Stimulated activated CD4-positive, alpha-beta T cell treated with anti-CD3 and anti-CD28 coated beads, Interleukin-4, amount 100 ng/mL, for 48 hours (primary cell): ENCODE measurements at places on chromosomes 16 and 17.

- DNase-seq: no peak
Observed at GRCh38 chr16:84354306-84354705, 14.0 kb upstream of the ATP2C2 start.

- no peak for DNase-seq
Observed at GRCh38 chr16:1895068-1895467, 23.1 kb upstream of the MEIOB start.

GRCh38 chr17:64022611-64023063, 2.2 kb upstream of the ICAM2 start:
- DNase-seq: no peak

DNA sequence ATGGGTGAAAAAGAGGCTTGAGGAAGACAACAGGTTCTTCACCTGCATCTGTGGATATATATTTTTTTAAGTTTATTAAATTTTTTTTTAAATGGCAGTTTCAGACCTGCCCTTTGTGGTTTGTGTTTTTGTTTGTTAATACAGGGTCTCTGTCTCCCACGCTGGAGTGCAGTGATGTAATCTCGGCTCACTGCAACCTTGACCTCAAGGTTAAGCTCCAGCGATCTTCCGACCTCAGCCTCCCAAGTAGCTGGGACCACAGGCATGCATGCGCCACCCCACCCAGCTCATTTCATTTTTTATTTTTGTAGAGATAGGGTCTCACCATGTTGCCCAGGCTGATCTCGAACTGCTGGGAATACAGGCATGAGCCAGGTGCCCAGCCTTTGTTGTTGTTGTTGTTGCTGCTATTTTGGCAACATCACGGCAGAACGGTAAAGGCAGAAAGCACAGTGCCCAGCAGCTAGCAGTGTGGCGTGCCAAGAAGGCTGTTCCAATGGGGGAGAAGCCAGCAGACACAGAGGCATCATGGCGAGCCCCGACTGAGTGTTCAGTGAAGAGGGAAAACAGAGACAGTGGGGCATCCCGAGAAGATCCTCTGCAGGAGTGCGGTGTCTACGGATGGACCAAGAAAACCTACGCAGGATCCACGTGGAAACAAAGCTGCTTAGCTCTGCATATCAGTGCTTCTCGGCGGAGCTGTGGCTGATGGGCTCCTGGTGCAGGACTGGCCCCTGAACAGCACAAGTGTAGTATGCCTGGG, 19.6 kb downstream of the TMC6 start:
- no peak for DNase-seq

GRCh38 chr16:30112197-30113030, 923 bp downstream of the GDPD3 start:
- peak; percentile 70 for DNase-seq

DNA sequence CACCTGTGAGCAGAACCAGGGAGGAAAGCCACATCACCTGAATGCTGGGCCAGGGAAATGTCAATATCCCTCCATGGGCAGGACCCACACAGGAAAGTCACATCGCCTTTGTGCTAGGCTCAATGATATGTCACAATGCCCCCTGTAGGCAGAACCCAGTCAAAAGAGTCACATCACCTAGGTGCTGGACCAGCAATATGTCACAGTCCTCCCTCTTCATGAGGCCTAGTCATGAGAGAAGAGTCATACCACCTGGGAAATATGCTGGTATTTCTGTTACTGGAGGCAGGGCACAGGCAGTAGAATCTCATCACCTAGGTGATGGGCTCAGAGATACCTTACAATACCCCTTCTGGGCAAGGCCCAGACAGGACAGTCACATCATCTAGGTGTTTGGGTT, 1843.4 kb downstream of the TP53TG3F start:
- DNase-seq: no peak

DNA sequence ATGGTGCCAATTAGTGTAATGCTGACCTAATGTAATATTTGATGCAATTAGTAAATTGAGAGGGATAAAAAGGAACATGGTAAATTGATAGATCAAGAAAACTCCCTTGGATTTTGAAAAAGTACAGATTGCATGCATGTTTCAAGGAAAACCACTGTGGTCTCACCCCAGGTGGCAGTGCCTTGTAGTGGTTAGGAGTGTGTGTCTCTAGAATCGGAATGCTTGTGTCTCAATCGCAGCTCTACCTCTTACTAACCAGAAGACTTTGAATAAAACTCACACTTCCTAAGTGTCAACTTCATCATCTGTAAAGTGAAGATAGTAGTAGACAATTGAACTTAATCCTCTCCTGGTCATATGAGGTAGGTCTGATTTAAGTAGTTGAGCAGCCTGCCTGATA, 128.9 kb upstream of the GOT2 start:
- DNase-seq: no peak

- DNase-seq: peak; percentile 26
Observed at GRCh38 chr17:50931144-50931908, 65.2 kb upstream of the TOB1 start.

- no peak for DNase-seq
Observed at GRCh38 chr17:51640108-51640622, 379.8 kb downstream of the UTP18 start.

GRCh38 chr17:7745748-7746470, 28.4 kb downstream of the DNAH2 start:
- DNase-seq: no peak

- DNase-seq: no peak
Observed at GRCh38 chr16:16096121-16096857, 127.0 kb downstream of the ABCC6 start.

DNA sequence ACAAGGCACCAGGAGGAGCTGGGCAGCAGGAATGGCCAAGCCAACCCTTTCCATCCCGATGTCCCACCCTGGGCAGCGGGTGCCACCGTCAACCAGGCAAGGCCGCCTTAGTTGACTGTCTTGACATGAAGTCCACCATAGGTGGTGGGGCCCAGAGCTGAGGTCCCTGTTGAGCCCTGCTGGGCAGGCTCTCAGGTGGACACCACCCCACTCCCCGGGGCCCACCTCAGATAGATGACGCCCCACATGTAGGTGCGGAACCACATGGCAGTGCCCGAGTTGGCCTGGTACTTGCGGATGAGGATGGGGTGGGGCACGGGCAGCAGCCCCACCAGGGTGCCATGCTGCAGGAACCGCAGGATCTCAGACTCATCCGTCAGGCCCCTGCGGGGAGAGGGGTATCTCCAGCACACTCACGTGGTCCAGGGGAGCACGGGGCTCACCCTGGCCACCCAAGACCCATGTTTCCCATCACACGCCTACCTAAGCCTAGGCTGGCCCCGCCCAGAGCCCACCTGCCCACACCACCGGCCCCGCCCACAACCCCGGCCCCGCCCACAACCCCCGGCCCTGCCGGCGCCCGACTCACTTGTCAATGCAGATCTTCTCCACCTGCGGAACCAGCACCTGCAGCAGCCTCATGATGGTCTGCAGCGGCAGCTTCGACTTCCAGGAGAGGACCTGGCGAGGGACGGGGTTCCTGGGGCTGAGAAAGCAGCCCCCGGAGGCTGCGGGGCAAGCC, 16.2 kb downstream of the OTOP3 start:
- DNase-seq: no peak

GRCh38 chr17:75457047-75457654, 716 bp downstream of the TMEM94 start:
- no peak for DNase-seq

- DNase-seq: no peak
Observed at GRCh38 chr16:57169327-57169726, 16.5 kb downstream of the PSME3IP1 start.

GRCh38 chr16:80703131-80704071, 101.0 kb downstream of the CDYL2 start:
- DNase-seq: no peak

DNA sequence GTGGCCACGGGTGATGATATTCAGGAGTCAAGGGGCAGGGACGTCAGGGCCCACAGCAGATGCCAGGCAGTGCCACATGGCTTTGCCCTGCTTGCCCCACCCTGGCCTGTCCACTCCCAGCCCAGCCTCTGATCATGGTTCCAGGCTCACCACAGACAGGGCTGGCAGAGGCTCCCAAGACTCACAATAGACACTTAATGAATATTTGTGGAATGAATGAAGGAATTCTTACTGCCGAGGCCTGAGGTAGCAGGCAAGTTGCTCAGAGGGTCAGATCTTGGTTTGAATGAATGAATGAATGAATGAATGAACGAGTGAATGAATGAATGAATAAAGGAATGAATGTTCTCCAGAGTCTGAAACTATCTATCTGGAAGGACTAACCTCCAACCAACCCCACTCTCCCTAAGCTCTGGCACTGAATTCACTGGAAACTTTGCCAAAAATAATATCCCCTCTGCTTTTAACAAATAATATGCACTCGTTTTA, 60.9 kb downstream of the RAI1 start:
- no peak for DNase-seq

DNA sequence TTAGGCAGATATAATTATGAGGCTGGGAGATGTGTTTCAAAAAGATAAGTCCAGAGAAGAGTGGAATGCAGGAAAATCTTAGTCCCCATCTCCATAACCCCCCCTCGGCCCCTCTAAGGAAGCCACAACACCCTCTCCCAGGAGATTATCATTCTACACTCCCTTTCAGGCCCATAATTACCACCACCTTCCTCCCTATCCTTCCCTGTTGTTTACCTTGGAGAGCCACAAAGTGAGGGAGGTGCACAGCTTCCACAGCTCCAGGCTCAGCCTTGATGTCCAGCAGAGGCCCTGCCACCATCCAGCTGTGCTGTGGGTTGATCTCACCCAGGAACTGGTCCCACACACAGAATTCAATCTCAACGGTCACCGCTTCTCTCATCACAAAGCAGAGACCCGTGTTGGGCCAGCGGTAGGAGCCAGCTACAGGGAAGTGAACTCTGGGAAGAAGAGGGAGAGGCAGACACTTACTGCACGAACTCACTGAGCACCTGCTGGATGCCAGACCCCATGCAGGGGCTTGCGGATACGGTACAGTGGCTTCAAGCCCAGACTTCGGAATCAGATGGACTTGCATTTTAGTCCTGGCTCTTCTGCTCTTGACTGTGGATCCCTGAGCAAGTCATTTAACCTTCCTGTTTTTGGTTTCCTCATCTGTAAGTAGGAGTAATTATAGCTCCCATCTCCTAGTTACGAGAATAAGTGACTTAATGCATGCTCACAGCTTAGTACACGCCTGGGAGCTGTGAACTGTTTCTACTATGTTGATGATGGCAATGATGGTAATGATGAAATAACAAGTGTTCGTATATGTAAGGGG, 44.1 kb downstream of the MIS12 start:
- no peak for DNase-seq

DNA sequence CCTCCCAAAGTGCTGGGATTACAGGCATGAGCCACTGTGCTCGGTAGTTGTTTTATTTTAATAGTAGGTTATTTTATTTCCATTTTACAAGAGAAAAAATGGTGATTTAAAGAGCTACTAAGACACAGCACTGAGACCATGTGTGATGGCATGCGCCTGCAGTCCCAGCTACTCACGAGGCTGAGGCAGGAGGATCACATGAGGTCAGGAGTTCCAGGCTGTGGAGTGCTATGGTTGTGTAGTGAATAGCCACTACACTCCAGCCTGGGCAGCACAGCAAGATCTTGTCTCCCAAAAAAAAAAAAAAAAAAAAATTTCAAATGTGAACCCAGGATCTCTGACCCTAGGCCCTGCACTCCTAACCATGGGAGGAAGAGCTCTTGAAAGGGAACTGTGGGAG, 3.7 kb downstream of the SERPINF1 start:
- DNase-seq: no peak

DNA sequence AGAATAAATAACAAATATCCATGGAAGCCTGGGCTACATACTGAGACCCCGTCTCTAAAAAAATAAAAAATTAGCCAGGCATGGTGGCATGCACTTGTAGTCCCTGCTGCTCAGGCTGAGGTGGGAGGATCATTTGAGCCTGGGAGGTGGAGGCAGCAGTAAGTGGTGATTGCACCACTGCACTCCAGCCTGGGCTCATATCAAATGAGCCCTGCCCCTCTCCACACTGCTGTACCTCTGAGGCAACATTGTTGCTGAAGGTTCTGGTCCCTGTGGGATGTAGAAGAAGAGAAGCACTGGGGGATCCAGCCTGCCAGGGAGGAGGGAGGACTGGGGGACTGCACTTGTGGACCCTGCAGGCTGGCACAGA, 11.4 kb upstream of the ARHGAP23 start:
- DNase-seq: no peak

- peak; percentile 6 for DNase-seq
Observed at GRCh38 chr16:56860226-56861020, 4.6 kb upstream of the SLC12A3 start.

GRCh38 chr16:1291576-1291974, 17.9 kb upstream of the UBE2I start:
- no peak for DNase-seq

DNA sequence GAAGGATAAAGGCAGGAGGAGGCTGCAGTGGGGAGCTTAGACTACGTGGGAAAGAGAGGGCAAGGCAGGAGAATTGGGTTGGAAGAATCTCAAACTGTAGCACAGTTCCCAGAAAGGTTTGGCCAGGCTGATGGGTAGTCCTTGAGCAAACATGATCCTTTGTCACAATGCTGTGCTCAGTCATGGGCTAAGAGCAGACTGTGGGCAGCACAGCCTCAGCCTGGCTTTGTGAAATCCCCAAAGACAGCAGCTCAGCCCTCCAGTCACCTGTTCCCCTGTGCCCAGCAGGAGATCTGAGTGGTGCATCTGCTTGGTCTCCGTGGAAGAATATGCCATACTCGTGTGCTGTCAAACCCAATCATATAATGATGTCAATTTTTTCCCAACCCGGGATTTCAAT, 10.6 kb upstream of the ENGASE start:
- DNase-seq: no peak

GRCh38 chr17:37743612-37743874, 1.3 kb downstream of the HNF1B start:
- no peak for DNase-seq

DNA sequence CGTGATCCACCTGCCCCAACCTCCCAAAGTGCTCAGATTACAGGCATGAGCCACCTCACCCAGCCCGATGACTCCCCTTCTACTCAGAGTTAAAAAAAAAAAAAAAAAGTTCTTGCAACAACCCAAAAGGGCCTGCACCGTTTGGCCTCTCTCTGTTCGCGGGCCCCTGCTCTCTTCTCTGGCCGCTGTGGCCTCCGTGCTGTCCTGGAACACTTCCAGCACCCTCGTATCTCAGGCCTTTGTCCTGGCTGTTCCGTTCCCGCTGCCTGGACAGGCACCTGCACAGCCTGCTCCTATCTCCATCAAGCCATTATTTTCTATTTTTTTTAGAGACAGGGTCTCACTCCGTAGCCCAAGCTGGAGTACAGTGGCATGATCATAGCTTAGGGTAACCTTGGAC, 10.8 kb downstream of the MYO1C start:
- no peak for DNase-seq

DNA sequence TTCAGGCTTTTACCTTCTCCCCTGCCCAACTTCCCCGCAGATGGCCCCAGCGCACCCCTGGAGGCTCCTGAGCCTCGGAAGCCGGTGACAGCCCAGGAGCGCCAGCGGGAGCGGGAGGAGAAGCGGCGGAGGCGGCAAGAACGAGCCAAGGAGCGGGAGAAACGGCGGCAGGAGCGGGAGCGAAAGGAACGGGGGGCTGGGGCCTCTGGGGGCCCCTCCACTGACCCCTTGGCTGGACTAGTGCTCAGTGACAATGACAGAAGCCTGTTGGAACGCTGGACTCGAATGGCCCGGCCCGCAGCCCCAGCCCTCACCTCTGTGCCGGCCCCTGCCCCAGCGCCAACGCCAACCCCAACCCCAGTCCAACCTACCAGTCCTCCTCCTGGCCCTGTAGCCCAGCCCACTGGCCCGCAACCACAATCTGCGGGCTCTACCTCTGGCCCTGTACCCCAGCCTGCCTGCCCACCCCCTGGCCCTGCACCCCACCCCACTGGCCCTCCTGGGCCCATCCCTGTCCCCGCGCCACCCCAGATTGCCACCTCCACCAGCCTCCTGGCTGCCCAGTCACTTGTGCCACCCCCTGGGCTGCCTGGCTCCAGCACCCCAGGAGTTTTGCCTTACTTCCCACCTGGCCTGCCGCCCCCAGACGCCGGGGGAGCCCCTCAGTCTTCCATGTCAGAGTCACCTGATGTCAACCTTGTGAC, 3.6 kb downstream of the MAPK7 start:
- no peak for DNase-seq
